Left kidney (tissue), 8 donors: ENCODE measurements at places on chromosomes 2 and 18. TPM values are rescaled to one million over a fixed set of nuclear protein-coding genes. Genes with fewer than 3 reads are reported as not detected.

Gene LYPD1
- 94.3 TPM for polyA plus RNA-seq

Gene ASAP2
- 66.1 TPM for polyA plus RNA-seq

Gene SIX3
- polyA plus RNA-seq: not detected

Gene CNDP1
- polyA plus RNA-seq: 1.6 TPM

DNA sequence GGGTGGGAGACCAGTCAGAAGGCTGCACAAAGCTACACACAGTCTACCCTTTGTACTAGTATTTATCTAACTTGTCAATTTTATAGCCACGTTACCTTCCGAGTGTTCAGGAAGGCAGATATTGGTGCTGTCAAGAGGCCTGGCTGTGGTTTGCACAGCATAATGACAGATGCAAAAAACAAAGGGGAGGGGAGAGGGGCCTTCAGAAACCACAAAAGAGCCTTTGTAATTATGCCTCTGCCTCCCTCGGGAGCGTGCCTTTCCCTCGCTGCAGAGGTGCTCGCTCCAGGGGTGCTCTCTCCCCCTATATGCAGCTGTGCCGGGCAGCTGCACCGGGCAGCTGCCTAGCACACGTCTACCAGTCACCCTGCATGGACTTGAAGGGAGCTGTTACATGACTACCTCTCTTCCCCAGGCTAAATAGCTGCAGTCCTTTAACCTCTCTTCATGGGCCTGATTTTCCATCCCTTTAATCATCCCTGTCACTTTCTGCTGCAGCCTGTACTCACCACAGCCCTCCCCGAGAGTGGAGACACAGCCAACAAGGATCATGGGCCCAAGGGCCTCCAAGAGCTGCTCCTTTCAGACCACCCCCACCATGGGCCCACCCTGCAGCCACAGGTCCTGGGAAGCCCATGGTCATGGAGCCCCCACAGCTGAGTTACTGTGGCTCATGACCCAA is 168.4 kb upstream of the PKDCC start:
- DNase-seq: peak; percentile 71

DNA sequence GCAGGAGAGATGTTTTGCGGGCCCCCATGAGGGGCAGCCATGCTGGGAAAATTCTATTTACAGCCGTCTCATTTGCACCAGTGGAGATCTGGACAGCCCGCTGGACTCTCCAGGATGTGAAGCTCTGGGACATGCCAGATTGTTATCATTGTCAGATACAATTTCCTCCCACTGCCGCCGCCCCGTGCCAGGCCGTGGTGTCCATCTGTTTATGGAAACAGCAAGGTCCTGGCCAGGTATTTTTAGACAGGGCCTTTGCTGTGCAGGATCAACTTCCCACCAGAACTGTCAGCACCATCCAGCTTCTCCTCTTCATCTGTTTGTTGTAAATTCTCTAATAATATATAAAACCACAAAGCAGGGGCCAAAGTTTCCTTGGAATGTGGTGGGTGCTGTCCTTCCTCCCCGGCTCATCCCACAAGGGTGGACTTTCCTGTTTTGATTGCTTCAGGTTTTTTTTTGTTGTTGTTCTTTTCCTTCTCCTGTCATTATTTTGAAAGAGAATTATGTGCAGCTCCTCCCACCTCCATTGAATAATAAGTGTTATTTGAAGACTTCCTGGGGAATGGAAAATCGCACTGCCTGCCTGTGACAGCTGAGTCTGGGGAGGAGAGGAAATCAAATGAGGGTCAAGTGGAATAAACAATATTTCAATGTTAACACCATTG is 398.1 kb downstream of the TNS1 start:
- DNase-seq: no peak

DNA sequence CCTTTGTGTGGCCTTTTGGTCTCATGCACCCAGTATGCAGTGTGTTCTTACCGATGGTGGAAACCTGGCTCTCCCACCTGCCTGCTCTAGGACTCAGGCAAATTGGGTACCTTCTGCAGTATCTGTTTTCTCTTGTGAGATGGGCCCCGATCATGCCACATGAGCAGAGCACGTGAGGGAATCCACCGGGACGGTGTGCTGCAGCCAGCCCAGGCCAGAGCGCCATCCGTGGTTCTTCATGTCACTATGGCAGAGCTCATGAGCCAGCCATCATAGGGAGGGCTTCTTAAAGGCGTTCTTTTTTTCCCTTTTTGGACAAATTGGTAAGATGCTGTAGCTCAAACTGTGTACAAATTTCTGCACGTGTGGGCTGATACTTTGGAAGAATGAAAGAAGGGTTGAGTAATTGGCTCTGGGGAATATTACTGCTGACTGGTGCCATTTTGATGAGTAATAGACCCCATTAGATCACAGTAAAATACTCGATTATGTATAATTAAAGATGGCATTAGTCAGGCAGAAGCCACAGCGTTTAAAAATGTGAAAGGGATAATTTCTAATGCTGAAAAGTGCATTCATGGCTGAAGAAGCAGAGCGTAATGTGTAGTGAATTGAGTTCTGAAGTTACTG is 19.2 kb downstream of the SH3RF3 start:
- DNase-seq: no peak

DNA sequence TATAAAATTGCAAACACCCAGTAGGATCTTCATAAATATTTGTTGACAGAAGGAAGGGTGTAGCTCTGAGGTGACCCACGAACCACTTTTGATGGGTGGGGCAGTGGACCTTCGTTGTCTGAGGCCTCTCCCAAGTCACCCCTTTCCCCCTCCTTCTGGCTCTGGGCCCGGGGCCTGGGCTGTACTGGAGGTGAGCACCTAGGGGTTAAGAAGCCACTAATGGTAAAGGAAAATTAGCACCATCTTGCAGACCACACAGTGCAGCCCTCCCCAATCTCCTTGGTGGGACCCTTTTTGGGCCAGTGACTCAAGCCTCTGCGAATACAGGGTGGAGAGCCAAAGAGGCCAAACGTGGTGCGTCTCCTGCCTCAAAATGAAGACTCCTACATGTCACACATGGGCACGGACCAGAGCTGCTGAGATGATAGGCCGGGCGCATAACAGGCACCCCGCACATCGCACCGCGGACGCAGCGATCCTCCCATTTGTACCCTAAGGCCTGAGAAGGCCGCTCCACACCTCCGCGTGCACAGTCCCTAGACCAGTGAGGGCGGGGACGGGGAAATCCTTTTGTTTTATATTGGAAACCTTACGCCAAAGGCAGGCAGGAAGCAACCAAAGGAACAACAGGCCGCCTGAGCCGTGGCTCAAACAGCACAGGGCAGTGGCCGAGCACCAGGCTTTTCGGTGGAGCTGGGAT is 31.9 kb upstream of the ATP6V1B1 start:
- DNase-seq: no peak

DNA sequence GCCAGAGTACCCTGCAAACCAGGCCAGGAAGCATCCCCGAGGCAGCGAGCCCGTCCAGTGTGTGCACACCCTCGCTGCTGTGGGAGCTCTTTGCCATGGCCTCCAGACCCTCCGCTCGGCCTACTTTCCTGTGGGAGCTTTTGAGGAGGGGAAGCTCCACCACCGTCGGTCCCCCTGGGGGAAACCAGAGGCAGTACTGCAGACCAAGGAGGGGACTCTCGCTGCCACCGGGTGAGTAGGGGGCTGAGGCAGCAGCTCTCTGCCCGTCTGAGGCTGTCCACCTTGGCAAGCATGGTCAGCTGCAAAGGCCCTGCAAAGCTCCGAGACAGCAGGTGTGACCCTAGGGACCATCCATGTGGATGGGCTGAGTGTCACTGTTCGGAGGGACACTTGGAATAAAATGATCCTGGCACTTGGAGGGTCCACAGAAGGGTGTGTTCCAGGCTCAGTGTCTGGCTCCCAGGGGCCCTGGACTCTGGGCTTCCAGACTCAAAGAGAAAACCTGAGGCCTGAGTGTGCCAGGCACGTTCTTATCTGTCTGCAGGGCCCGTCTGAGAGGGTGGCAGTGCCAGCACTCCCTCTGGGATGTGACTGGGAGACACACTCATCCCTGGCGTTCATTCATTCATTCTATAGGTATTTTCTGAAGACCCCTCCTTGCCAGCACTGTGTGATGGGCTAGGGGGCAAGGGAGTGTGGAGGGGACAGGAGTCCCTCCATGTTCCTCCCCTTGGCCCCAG is 282.8 kb upstream of the HS6ST1 start:
- no peak for DNase-seq

DNA sequence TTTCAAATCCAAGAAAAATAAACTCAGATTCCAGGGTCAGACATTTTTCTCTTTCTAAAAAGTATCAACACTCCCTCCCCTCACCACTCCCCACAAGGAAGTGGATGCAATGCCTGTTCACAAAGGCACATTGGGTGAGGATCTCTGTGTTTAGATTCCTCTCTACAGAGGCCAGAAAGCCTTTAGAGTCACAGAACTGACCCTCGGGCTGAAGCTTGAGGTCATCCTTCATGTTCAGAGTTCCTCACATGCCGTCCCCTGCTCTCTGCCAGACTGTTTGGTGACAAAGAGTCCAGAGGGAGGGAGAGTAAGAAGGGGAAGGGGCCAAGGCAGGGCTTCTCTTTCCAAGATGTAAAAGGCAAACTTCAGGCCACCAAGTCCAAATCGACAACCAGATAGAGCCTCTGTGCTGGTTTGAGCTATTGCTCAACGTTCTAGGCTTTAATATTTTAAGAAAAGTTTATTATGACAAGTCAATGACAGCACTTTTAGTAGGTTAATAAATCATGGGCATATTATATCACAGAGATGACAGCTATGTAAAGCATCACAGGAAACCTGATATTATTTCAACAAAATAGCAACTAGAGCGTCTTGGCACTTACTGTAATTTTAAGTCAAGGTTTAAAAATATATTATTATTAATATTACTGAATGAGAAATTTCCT is 269.4 kb downstream of the ETAA1 start:
- no peak for DNase-seq

DNA sequence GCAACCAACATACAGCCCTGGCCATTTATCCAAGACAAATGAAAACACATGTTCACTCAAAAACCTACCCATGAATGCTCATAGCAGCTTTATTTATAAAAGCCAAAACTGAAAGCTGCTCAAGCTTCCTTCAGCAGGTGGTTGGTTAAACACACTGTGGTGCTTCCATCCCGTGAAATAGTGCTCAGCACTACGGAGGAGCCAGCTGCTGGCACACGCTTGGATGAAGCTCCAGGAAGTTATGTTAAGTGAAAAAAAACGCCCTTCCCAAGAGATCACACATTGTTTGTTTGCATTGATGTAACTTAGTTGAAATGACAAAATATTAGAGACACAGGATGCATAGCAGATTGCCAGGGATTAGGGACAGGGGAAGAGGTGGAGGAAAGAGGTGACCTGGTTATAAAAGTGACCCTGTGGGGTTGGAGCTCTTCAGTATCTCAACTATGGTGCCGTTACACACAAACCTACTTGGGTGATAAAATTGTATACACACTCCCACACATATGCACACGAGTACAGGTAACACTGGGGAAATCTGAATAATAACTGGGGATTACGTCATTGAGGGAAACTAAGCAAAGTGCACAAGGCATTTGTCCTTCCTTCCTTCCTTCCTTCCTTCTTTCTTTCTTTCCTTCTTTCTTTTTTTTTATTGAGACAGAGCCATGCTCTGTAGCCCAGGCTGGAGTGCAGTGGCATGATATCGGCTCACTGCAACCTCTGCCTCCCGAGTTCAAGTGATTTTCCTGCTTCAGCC is 6.2 kb upstream of the ALPG start:
- DNase-seq: no peak

DNA sequence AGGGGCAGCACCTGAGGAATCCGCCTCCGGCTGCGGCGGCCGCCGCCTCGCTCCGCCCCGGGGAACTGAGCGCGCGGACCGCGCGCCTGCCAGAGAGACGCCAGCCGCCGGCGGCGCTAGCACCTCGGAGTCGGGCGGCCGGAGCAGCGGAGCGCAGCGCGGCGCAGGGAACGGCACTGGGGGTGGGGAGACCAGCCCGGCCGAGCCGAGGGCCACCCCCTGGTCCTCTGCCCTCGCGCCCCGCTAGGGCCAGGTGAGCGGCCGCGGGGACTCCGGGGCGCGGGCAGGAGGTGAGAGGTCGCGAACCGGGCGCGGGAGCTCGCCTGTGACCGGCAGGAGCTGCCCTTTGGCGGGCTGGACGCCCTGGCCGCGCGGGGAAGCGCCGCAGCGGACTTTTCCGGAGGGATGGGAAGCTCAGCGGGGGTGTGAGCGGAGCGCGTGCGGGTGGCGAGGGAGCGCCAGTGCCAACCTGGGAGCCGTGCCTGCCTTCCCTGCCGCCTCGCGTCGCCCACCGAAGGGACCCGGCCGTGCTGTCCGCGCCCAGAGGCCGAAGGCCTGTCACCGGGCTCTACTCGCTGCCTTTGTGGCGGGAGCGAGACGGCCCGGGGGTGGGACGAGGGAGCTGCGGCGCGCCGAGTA is at the start of gene GREB1L:
GREB1L (plus strand) TSS at position 92 of the 639 bp plus-strand sequence. CDS start 141,287 bp downstream, outside the sequence.
- DNase-seq: peak; percentile 73

DNA sequence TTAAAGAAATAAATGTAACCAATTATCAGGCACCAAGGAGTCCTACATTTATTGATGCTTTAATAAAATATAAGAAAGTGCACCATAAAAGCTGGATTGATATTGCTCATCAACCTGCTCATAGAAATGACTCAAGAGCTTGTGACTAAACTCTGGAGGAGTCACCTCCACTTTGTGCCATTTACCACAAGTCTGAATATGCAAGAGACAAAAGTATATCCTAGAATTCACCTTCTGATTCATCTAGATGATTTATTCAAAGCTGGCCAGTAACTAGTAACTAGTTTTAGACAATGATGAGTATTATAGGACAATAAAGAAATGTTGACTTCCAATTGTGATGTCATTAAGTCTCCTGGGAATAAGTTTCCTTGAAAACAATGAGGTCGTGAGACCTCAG is 146.0 kb upstream of the SOX11 start:
- DNase-seq: no peak

GRCh38 chr18:78875778-78876650 is 103.6 kb upstream of the SALL3 start:
- no peak for DNase-seq

DNA sequence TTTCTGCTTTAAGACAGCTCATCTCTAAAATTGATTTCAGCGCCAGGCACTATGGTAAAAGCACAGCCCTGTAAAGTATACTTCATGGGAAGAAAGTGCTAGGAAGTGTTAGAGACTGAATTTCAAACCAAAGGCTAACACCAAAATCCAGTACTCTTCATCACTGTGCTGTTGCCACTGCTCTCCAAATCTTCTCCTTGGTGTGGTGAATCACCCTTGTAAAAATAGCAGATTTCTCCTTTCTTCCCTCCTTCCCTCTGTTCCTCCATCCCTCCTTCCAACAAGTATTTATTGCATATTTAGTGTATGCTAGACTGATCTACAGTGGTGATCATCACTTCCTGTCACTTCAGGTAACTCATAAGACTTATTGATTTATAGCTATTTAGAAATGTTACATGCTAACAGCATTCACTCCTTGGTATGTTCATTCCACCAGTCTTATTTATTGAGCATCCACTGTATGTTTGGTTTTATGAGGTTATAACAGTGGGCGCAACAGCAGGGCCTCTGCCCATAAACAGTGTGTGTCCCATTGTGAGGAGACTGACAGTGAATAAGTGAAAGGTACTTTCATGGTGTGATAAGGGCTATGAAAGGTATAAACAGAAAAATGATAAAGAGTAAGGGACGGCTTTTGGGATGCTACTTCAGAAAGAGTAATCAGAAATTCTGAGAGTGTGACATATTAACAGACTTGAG is 20.0 kb downstream of the KDM3A start:
- DNase-seq: no peak
